ENCODE measurements at places on chromosomes 5 and 9. TPM values are rescaled to one million over a fixed set of nuclear protein-coding genes. Genes with fewer than 3 reads are reported as not detected.
A peak's percentile ranks its signal among the peaks of the same experiment; 100 is the strongest.

GRCh38 chr5:87360132-87360531 lies 52.6 kb downstream of the CCNH start:
- no peak for DNase-seq

The LECT2 gene
- total RNA-seq: not detected

The IFNE gene
- total RNA-seq: under 0.01 TPM

The GAS1 gene
- 0.77 TPM for total RNA-seq

The PTPDC1 gene
- 3.6 TPM for total RNA-seq

The CEP72 gene
- total RNA-seq: 2.4 TPM

The FAM114A2 gene
- 21.5 TPM for total RNA-seq

The FOXD4L4 gene
- total RNA-seq: 0.13 TPM

DNA sequence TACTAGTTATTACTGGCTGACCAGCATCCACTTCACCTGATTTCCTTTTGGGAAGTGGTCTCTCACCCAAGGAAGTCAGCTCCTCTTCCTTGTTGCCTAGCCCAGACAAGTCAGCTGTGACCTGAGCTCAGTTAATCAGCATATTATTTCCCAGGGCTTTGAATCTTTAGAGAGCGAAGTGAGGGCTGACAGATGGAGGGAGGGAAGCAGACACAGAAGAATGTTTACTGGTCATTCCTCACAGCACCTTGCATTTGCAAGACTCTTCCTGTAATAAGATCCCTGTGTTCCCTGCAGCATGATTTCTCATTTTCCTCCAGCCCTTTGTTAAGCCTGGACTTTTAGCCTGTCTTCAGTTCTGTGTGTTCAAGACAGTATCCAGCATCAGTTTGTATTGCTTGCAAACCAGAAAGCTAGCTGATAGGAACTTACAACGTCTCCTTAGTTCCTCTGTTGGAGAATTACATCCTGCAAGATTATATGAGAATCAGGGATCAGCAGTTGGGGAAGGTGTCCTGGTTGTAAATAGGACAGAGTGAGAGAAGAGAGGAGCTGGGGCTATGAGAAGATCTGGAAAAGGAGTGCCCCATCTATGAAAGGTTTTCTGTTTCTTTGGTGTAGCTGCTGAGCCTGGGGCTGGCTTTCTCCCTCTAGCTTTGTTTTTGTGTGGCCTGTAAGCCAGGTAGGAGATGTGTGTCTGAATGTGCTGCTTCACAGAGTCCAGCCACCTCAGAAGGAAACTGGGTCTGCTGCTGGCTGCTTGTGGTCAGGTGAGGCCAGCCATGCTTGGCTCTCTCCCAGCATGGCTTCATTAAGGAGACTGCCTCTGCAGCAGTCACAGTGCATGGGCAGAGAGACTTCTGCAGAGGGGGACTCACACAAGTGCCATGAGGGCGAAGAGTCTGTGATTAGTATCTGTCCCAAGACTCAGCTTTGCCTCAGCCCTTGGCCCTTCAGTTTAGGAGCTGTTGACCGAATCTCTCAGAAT lies 50.3 kb downstream of the MAN2A1 start:
- peak; percentile 46 for DNase-seq

DNA sequence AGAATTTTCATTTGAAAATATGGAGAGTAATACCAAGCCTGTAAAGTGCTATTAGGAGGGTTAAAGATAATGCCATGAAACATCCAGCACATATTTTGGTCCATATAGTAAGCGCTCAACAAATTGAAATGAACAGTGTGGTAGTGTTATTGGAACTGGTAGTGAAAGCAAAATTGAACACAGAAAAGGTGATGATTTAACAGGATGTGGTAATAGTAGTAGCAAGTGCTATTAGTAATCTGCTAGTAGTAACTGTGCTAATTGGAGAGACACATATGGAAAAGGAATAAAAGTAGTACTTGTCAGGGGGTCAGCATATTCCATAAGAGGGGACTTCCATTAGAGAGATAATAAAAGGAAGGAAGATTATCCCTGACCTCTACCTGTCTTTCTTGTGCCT lies 187.3 kb downstream of the HTR1A start:
- no peak for DNase-seq

GRCh38 chr5:5340206-5340729 lies 82.2 kb upstream of the ICE1 start:
- peak; percentile 62 for DNase-seq

The LRRTM2 gene
- 1.4 TPM for total RNA-seq

The TMEM141 gene
- total RNA-seq: 58.8 TPM

Measured in dermis microvascular lymphatic vessel endothelial cell (primary cell).